ENCODE measurements at places on chromosomes 16 and 17. TPM values are rescaled to one million over a fixed set of nuclear protein-coding genes. Genes with fewer than 3 reads are reported as not detected.

- DNase-seq, result peak; percentile 5
- peak overlapping the region; percentile 44 for H3K27ac ChIP-seq
- peaks cover 48% of the 10 kb centered on the region for H3K4me1 ChIP-seq
- H3K4me3 ChIP-seq, result no peak overlapping the region
- no peaks in the 10 kb centered on the region for H3K27me3 ChIP-seq
Observed at GRCh38 chr17:329784-330420, 22.7 kb downstream of the RPH3AL start.

DNA sequence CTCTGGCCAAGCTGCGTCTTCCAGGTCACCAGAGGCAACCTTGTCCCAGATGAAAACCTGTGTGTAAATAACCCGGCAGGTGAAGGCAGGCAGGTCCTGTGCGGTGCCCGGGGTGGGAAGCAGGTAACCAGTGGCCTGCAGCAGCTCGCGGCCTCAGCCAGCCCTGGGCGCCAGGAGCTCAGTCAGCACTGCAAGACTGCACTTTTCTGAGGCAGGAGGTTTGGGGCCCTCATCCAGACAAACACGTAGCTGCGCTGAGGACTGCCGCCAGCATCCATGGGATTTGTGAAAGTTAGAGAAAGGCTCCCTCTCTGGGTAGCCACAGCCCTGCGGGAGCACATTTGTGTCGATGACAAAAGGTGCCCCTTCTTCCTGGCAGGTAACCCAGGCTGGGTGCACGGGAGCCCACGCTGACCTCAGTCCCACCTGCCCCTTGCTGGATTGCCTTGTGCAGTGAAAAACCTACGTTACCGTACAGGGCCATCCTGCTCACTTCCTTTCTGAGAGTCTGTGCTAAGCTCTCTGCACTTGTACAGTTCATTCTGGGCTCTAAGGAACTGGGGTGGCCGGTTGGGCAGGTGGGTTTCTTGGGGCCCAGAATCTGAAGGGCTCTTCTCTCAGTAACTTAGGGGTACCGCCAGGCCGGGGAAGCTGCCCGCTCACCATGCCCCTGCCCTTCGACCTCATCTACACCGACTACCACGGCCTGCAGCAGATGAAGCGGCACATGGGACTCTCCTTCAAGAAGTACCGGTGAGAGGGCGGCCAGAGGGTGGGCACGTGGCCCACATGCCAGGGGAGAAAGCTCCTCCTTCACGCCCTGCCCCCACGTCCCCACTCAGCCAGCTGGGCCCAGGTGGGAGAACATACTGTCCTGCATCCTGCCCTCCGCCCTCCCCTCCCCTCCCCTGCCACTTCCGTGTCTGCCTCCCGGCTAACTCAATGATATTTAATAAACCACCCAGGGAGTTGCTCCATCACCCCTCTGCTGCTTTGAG is 56.4 kb downstream of the MGAT5B start:
- no peaks in the 10 kb centered on the region for H3K36me3 ChIP-seq
- no peaks in the 10 kb centered on the region for H3K27me3 ChIP-seq
- peaks cover 11% of the 10 kb centered on the region for H3K4me1 ChIP-seq
- no peak overlapping the region for H3K4me3 ChIP-seq
- no peak overlapping the region for H3K27ac ChIP-seq

GRCh38 chr17:34571428-34572130 is 7.8 kb upstream of the TMEM132E start:
- DNase-seq, result no peak
- peaks cover 8% of the 10 kb centered on the region for H3K4me1 ChIP-seq
- no peaks in the 10 kb centered on the region for H3K36me3 ChIP-seq
- no peak overlapping the region for H3K4me3 ChIP-seq

DNA sequence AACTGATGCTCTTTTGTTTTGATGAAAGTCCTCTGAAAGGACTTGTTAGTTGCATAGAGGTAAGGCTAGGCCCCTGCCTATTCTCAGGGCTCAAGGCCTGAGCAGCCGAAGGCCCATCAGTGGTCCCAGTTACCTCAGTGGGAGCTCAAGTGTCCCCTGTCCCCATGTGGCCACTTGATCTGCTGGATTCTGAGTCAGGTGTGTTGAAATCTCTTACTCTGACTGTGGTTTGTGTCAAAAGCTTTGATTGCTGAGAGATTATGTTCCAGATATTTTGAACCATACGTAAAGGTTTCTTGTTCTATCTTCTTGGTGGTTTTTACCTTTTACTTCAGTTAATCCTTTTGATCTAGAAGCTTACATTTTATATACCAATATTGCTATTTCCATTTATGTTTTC is 191.7 kb downstream of the LGALS9B start:
- no peaks in the 10 kb centered on the region for H3K36me3 ChIP-seq
- no peak overlapping the region for H3K27ac ChIP-seq
- DNase-seq, result no peak
- H3K4me3 ChIP-seq, result no peak overlapping the region

The TBC1D26 gene
- total RNA-seq, result not detected

The ITGB3 gene
- total RNA-seq, result 1.5 TPM

DNA sequence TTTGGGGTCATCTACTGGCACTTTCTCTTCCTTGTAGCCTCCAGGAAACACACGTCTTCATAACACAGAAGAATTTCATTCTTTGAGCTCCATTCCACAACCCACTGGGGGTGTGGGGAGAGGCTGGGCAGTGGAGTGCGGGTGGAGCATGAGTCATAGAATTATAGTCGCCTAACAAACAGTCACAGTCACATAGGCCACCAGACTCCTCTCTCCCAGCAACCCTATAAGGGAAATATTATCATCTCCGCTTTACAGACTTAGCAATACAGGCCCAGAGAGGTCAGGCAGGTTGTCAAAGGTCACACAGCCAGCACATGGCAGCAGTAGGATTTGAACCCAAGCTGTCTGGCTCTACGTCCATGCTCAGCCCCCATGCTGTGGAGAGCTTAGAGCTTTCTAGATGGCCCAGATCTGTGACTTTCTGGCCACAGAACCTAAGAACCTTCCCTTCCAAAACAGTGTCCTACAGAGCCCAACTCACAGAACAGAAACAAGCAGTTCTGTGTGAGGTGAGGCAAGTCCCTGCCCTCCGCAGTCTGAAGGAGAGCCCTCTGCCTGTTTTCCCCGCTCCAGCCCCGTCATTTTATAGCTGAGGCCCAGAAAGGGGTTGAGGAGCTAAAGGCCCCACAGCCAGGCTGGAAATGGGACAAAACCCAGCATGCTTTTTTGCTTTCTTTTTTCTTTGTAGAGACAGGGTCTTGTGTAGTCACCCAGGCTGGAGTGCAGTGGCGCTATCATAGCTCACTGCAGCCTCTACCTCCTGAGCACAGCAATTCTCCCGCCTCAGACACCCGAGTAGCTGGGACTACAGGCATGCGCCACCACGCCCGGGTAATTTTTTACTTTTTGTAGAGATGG is 10.7 kb upstream of the LITAF start:
- DNase-seq, result peak; percentile 43
- H3K4me1 ChIP-seq, result peaks cover 10% of the 10 kb centered on the region
- no peaks in the 10 kb centered on the region for H3K27me3 ChIP-seq
- no peak overlapping the region for H3K27ac ChIP-seq
- H3K4me3 ChIP-seq, result no peak overlapping the region

- DNase-seq, result no peak
- H3K4me3 ChIP-seq, result no peak overlapping the region
- no peaks in the 10 kb centered on the region for H3K27me3 ChIP-seq
- H3K4me1 ChIP-seq, result no peaks in the 10 kb centered on the region
- H3K36me3 ChIP-seq, result no peaks in the 10 kb centered on the region
Observed at GRCh38 chr17:60857556-60858080, 180.0 kb downstream of the BCAS3 start.

DNA sequence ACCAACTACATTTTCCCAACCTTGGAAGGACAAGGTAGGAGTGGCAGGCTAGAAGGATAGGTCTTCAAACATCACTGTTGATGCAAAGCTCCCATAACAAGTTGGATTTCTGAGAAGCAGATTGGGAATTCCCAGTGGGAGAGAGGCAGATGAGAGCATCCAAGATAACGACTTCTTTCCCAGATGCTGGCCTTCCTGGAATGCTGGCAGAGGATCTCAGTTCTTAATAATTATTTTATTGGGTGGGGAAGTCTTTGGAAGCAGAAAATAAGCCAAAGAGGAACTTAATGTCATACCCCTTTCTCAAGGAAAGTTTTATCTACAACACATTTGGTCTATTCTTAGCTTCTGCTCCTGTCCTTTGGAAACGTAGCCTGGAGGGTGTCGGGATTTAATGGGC is 64.5 kb downstream of the MPRIP start:
- H3K27me3 ChIP-seq, result no peaks in the 10 kb centered on the region
- H3K36me3 ChIP-seq, result no peaks in the 10 kb centered on the region
- H3K4me1 ChIP-seq, result peaks cover 27% of the 10 kb centered on the region
- DNase-seq, result no peak

The SLC38A8 gene
- total RNA-seq, result not detected

GRCh38 chr16:65523283-65523944 is 401.6 kb upstream of the CDH11 start:
- H3K4me1 ChIP-seq, result no peaks in the 10 kb centered on the region
- no peak overlapping the region for H3K27ac ChIP-seq
- no peak overlapping the region for H3K4me3 ChIP-seq

DNA sequence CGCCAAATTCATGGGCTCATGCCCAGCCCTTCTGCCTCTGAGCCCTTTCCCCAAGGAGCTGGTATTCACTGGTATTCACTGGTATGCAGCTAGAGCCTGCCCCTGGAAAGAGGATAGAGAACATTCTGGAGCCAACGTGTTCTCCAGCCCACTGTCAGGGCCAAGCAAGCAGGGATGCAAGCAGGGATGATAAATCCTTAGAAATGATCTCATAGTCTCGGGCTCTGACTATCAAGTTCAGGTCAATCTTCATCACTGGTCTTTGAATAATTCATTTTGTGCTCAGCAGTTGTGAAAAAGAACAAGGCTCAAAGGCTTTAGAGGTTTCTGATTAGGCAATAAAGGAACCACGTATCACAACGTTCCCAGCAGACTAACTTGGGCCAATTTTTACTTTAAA is 57.3 kb downstream of the CACNG5 start:
- no peak overlapping the region for H3K27ac ChIP-seq
- no peaks in the 10 kb centered on the region for H3K27me3 ChIP-seq
- H3K4me3 ChIP-seq, result no peak overlapping the region
- no peaks in the 10 kb centered on the region for H3K36me3 ChIP-seq
- no peaks in the 10 kb centered on the region for H3K4me1 ChIP-seq

- no peaks in the 10 kb centered on the region for H3K36me3 ChIP-seq
- H3K4me1 ChIP-seq, result no peaks in the 10 kb centered on the region
- H3K27me3 ChIP-seq, result peaks cover 22% of the 10 kb centered on the region
- no peak overlapping the region for H3K27ac ChIP-seq
- no peak overlapping the region for H3K4me3 ChIP-seq
Observed at GRCh38 chr17:49880291-49881053, 32.6 kb upstream of the TAC4 start.

The TRIM37 gene
- 18.0 TPM for total RNA-seq

- peaks cover 9% of the 10 kb centered on the region for H3K4me1 ChIP-seq
- H3K36me3 ChIP-seq, result no peaks in the 10 kb centered on the region
- no peak overlapping the region for H3K27ac ChIP-seq
- no peak for DNase-seq
- no peak overlapping the region for H3K4me3 ChIP-seq
Observed at GRCh38 chr16:69465083-69465721, 40.8 kb downstream of the CYB5B start.

The SEBOX gene
- not detected for total RNA-seq

GRCh38 chr16:86681757-86682106 is 103.4 kb downstream of the FOXL1 start:
- H3K36me3 ChIP-seq, result no peaks in the 10 kb centered on the region
- H3K4me3 ChIP-seq, result no peak overlapping the region

GRCh38 chr16:87314990-87315420 is 2.2 kb downstream of the C16orf95 start:
- H3K4me1 ChIP-seq, result peaks cover 8% of the 10 kb centered on the region
- H3K27ac ChIP-seq, result no peak overlapping the region
- DNase-seq, result no peak
- no peak overlapping the region for H3K4me3 ChIP-seq
- no peaks in the 10 kb centered on the region for H3K27me3 ChIP-seq

The MT1E gene
- total RNA-seq, result 311 TPM

DNA sequence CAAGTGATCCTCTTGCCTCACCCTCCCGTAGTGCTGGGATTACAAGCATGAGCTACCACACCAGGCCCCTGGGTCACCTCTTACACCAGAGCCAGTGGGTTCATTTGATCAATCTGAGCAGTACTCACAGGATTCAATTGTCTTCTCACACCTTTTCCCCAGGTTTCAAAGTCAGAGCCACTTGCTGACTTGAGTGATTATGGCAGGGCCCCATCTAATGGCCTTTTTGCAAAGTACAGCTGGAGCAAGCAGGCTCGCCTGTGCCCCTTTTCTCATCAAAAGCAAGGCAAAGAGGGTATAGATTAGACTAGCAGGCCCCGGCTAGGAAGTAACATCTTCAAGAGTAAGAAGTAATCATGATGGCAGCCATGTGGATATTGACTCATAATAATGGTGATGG is 114.8 kb upstream of the NOL11 start:
- H3K4me3 ChIP-seq, result no peak overlapping the region
- peak; percentile 29 for DNase-seq
- H3K27ac ChIP-seq, result no peak overlapping the region
- H3K36me3 ChIP-seq, result no peaks in the 10 kb centered on the region

GRCh38 chr17:61410141-61411010 is 10.7 kb downstream of the TBX2 start:
- peak; percentile 74 for DNase-seq
- H3K27me3 ChIP-seq, result peaks cover 4% of the 10 kb centered on the region
- H3K36me3 ChIP-seq, result peaks cover 6% of the 10 kb centered on the region
- H3K4me3 ChIP-seq, result no peak overlapping the region
- peaks cover 43% of the 10 kb centered on the region for H3K4me1 ChIP-seq

The C17orf78 gene
- total RNA-seq, result not detected

GRCh38 chr17:78805301-78805700 is 23.2 kb upstream of the CYTH1 start:
- H3K4me3 ChIP-seq, result no peak overlapping the region
- H3K36me3 ChIP-seq, result no peaks in the 10 kb centered on the region
- no peak for DNase-seq
- no peaks in the 10 kb centered on the region for H3K27me3 ChIP-seq
- peaks cover 3% of the 10 kb centered on the region for H3K4me1 ChIP-seq

The TTYH2 gene
- total RNA-seq, result 24.0 TPM

The TNRC6A gene
- total RNA-seq, result 47.3 TPM

The HEATR9 gene
- total RNA-seq, result not detected

- H3K4me1 ChIP-seq, result peaks cover 27% of the 10 kb centered on the region
- H3K27ac ChIP-seq, result no peak overlapping the region
- H3K36me3 ChIP-seq, result no peaks in the 10 kb centered on the region
- DNase-seq, result no peak
- no peaks in the 10 kb centered on the region for H3K27me3 ChIP-seq
Observed at GRCh38 chr17:17039911-17040310, 2.3 kb upstream of the MPRIP start.

Measured in adrenal gland (tissue), 19 donors.